ENCODE measurements at places on chromosomes 2 and 18. TPM values are rescaled to one million over a fixed set of nuclear protein-coding genes. Genes with fewer than 3 reads are reported as not detected.
A peak's percentile ranks its signal among the peaks of the same experiment; 100 is the strongest.

CDK15 gene
- total RNA-seq = 0.47 TPM

HADHA gene
- 168 TPM for total RNA-seq

DNA sequence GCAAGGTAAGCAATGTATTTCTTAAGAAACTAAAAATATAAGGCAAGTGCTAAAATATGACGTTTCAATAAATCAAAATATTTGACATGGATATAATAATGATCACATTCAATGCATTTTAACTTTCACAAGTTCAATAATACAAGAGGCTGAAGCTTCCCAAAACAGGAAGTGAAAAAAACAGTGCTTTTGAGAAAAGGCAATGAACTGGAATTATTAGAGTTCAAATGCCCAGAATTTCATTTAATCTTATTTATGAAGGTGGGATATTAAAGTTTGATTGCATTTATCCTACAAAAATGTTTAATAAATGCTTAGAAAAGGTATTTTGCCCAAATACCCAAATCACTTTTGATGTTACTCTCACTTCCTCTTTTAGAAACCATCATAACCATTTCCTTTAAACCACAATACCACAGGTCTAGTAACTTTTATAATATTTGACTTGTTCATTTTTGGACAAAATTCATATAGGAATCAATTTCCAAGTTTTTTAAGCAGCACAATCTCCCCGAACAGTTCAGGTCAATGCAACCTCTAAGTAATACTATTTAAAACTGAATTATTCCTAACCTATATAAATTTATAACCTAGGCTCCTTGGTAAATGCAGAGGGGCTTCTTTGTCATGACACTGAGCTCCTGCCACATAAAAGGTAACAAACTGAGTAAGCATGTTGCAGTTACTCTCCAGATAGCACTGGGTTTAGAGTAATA lies 2.1 kb downstream of the NCKAP1 start:
- peak overlapping the region; percentile 97 for H3K4me3 ChIP-seq
- H3K4me1 ChIP-seq = peaks cover 13% of the 10 kb centered on the region
- no peak for DNase-seq

DNA sequence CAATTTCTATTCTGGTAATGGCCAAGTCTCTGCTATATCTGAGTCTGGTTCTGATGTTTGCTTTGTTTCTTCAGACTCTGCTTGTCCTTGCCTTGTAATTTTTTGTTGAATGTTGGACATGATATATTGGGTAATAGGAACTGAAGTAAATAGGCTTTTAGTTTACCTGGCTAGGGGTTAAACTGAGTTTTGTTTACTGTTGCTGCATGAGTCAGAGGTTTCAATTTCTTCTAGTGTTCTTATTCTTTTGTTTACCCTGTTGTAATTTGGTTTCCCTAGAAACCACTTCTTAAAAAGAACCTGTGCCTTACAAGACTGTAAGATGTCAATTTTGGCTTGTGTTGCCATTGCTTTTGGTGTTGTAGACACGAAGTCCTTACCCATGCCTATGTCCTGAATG lies 285.0 kb upstream of the KCNH7 start:
- no peaks in the 10 kb centered on the region for H3K27me3 ChIP-seq
- no peak overlapping the region for H3K27ac ChIP-seq
- H3K4me3 ChIP-seq = no peak overlapping the region

DNA sequence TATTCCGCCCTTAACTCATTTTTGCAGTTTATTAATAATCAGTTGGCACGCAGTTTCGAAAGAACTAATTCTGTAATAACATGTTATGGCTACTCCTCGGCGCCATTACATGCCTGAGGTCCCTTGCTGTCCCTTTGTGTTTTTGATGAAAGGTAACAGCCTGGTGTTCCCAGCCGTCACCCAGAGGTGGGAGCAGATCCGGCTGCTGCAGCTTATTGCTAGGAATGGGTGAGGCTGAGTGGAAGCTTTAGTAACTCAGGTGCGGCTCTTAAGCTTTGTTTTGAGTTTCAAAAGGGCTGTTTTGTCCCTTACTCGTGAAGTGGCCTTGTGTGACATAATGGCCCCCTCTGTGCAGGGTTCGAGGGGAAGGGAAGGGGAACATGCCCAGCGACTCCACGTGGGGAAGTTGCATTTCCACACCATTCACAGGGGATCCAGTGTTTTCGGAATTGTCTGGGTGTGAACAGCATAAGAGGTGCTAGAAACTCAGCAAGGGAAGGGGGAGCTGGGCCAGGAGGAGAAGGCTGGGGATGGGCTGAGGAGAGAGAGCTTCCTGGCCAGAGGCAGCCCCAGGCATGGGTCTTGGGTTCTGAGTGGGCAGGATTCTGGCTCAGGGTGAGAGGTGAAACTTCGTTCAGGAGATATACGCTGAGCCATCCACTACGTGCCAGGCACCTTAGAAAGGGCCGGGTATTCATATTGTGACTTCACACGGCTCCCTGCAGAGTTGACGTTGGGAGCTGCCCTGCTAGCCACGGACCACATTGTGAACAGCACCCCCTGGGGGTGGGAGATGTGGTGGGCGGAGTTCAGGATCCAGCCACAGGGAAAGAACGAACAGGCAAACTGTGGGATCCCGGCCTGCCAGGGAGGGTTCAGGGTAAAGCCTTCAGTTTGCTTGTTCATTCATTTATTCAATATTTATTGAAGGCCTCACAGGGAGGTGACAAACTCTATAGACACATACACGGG lies 84.4 kb downstream of the TGOLN2 start:
- H3K36me3 ChIP-seq = peaks cover 6% of the 10 kb centered on the region
- H3K27me3 ChIP-seq = no peaks in the 10 kb centered on the region
- H3K4me3 ChIP-seq = no peak overlapping the region
- DNase-seq = peak; percentile 42
- H3K4me1 ChIP-seq = peaks cover under 1% of the 10 kb centered on the region

DNA sequence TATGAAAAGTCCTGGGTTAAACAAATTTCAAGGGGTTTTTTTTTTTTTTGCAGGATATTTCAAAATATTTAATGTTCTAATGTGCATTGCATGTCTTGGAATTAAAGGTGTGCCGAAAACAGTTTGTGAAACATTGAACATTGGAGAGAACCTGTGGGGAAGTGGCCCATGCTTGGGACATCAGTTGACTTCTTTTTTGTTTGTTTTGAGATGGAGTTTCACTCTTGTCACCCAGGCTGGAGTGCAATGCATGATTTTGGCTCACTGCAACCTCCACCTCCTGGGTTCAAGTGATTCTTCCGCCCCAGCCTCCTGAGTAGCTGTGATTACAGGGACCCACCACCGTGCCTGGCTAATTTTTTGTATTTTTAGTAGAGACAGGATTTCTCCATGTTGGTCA lies 71.0 kb upstream of the RAPH1 start:
- H3K36me3 ChIP-seq = no peaks in the 10 kb centered on the region
- no peak overlapping the region for H3K27ac ChIP-seq
- no peak overlapping the region for H3K4me3 ChIP-seq
- no peak for DNase-seq
- H3K4me1 ChIP-seq = no peaks in the 10 kb centered on the region
- H3K27me3 ChIP-seq = no peaks in the 10 kb centered on the region

- H3K4me1 ChIP-seq = no peaks in the 10 kb centered on the region
- no peak overlapping the region for H3K27ac ChIP-seq
- H3K36me3 ChIP-seq = no peaks in the 10 kb centered on the region
- H3K27me3 ChIP-seq = no peaks in the 10 kb centered on the region
- DNase-seq = no peak
- H3K4me3 ChIP-seq = no peak overlapping the region
Observed at GRCh38 chr18:36315736-36316135, 18.2 kb downstream of the FHOD3 start.

NTSR2 gene
- total RNA-seq = not detected

TANC1 gene
- 15.1 TPM for total RNA-seq

- no peak overlapping the region for H3K27ac ChIP-seq
- H3K27me3 ChIP-seq = no peaks in the 10 kb centered on the region
- no peak overlapping the region for H3K4me3 ChIP-seq
- no peak for DNase-seq
Observed at GRCh38 chr2:180143633-180144337, 136.7 kb upstream of the CWC22 start.

DNA sequence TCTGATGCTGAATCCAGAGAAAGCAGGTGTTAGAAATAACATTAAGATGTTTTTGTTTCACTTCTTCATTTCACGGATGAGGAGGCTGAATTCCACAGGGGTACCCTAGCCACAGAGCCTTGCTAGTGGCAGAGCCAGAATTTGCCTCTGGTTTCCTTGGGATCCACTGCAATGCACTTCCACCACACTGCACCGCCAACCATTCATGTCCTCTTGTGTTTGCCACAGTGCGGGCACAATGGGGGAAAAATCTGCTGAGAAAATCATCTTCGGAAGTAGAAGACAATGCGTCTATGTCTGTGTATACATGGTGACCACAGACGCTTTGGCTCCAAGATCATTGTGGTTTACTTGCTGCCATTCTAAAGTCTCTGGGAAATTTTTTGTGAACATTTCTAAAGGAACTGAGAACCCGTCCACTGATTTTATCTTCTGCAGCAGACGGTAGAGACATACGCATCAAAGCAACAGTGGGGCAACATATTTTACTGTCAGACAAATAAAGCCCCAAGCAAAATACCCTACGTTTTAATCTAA lies 14.9 kb downstream of the ICOS start:
- H3K27me3 ChIP-seq = no peaks in the 10 kb centered on the region
- H3K36me3 ChIP-seq = no peaks in the 10 kb centered on the region
- H3K4me3 ChIP-seq = no peak overlapping the region
- DNase-seq = peak; percentile 68
- no peak overlapping the region for H3K27ac ChIP-seq

CCBE1 gene
- not detected for total RNA-seq

EVA1A gene
- total RNA-seq = not detected

GRCh38 chr2:240425236-240425615 lies 10.2 kb upstream of the GPC1 start:
- no peak for DNase-seq
- no peak overlapping the region for H3K4me3 ChIP-seq
- H3K36me3 ChIP-seq = no peaks in the 10 kb centered on the region
- H3K27ac ChIP-seq = no peak overlapping the region

DNA sequence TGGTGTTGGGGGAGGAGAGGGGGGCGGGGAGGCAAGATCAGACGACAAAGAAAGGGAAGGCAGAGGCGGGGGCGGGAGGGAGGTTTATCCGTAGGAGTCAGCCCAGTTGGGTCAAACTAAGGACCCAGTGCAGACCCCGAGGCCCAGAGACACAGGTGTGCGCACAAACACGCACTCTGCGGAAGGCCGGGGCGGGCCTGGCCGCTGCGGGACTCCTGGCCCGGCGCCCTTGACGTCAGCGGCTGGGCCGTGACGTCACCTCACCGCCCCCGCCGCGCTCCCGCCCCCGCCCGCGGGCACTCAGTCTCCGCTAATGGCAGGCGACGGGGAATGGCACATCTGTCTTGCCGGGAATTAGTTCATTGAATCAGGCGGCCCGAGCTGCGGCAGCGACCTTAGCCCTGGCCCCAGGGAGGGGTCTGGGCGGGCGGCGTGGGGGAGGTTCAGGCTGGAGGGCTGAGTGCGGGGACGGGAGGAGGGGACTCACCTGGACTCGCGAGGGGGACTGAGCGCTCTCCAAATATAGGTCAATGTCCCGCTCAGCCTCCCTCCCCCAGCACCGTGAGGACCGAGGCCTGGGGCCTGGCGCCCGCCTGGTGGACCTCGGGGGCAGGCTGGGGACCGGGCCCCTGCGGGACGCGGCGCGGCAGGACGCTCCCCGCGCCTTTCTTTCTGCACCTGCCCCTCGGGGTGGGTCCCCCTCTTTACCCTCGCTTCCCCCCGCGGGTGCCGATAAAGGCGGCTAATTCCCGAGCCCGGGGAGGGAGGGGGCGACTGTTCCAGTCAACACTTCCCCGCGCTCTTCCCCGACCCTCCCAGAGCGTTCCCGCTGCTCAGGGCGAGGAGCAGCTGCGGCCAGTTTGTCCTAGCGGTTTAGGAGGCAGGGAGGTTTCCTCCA lies 15.5 kb upstream of the ECEL1 start:
- H3K27me3 ChIP-seq = peaks cover 51% of the 10 kb centered on the region
- peak; percentile 61 for DNase-seq
- peaks cover 11% of the 10 kb centered on the region for H3K4me1 ChIP-seq
- no peaks in the 10 kb centered on the region for H3K36me3 ChIP-seq
- peak overlapping the region; percentile 59 for H3K4me3 ChIP-seq
- H3K27ac ChIP-seq = no peak overlapping the region

TBR1 gene
- total RNA-seq = 0.13 TPM
